Skeletal muscle cell (primary cell): ENCODE measurements at places on chromosomes 6 and 20.

GRCh38 chr6:129901910-129902309, 40.8 kb upstream of the TMEM244 start:
- no peak for DNase-seq

- no peak for DNase-seq
Measured at GRCh38 chr6:143007646-143008045, 53.0 kb upstream of the AIG1 start.

DNA sequence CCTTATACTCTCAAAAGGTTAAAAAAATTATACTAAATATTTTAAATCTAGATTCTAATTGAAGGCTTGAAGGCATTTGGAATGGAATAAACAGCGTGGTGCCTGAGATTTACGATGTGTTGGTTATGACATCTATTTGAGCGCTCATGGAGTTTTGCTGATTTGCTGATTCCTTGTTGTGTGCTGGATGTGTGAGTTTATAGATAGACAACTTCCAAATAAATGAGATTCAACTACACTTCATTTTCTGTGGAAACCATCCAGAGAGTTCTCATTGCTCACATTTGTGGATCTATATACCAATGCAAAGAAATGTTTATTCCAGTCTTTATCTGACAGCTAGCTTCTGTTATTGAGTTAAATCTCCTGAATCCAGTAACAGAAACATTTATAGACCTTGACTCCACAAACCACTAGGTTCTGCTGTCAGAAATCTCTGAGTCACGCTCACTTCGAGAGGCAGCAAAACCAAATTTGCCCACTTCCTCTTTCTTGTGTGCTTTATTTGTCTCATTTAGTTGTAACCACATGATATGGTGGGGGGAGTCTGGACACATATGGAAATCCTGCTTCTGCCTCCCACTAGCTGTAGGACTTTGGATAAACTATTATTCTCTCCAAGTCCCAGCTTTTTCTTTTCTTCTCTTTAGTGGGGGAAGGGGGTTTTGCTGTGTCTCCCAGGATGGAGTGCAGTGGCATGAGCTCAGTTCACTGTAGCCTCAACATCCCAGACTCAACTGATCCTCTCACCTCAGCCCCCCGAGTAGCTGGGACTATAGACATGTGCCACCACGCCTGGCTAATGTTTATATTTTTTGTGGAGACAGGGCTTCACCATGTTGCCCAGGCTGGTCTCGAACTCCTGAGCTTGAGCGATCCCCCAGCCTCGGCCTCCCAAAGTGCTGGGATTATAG, 54.5 kb downstream of the IPCEF1 start:
- no peak for DNase-seq

- no peak for DNase-seq
Measured at GRCh38 chr20:61879694-61880093, 186.0 kb downstream of the TAF4 start.

DNA sequence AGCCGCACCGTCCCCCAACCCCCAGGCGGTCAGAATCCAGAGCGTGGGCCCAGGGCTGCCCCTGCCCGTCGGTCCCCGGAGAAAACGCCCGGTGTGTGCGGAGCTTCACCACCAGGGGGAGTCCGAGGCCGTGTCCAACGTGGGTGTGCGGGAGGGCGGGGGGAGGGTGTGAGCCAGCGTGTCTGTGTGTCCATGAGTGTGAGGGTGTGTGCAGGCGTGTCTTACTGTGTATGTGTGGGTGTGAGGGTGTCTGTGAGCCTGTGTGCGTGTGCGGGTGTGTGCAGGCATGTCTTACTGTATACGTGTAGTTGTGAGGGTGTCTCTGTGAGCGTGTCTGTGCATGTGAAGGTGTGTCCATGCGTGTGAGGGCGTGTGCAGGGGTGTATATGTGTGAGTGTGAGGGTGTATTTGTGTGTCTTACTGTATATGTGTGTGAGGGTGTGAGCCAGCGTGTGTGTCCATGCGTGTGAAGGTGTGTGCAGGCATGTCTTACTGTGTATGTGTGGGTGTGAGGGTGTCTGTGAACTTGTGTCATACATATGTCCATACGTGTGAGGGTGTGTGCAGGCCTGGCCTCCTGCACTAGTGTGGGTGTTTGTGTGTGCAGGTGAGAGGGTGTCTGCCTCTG, 24.6 kb upstream of the GATA5 start:
- no peak for DNase-seq

DNA sequence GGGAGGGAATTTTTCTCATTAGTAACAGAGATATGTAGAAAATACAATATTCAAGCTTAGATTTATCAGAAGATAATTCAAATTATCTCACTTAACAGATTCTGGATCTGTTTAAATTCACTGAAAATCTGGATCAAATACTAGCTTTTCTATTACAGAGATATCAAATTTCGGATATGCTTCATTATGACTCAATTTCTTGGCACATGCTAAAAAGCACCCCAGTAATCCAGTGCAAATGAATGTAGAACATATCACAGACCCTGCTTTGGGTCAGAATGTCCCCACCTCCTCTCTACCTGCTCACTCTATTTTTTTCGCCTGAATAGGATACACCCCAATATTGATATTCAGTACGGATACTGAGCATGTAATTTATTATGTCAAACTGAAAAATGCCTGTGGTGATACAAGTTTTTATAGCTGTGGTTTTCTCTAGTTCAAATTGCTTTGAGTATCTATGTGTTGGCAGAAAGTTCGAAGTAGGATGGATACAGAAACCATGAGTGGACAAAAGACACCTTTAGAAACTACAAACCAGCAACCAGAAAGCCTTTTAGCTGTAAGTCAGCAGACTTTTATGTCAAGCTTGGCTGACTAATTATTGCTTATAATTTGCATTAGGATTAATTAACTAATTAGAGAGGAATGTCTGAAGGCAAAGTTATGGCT, 290.0 kb downstream of the TFAP2B start:
- DNase-seq: no peak

- no peak for DNase-seq
Measured at GRCh38 chr6:92110403-92110802, 1309.0 kb downstream of the EPHA7 start.

DNA sequence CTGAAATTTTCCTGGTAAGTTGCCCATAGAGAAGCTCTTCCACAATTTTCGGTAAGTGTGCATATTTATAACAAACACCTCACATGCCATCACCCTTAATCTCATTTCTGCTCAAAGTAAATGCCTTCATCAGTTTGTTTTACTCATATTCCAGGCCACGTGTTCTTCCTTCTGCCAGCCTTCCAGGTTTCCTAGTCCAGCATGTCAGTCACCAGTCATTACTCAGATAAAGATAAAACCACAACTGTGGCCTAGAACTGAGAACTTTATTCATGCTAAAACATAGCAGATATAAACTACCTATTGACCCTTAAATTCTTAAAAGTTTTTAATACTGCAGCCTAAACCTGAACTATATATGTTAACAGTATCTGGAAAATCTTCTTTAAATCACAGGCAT, 149.5 kb upstream of the SLC22A16 start:
- DNase-seq: no peak

GRCh38 chr6:153966001-153966400, 73.0 kb upstream of the OPRM1 start:
- DNase-seq: peak; percentile 11

- DNase-seq: no peak
Measured at GRCh38 chr6:32096394-32097258, 12.5 kb downstream of the TNXB start.

DNA sequence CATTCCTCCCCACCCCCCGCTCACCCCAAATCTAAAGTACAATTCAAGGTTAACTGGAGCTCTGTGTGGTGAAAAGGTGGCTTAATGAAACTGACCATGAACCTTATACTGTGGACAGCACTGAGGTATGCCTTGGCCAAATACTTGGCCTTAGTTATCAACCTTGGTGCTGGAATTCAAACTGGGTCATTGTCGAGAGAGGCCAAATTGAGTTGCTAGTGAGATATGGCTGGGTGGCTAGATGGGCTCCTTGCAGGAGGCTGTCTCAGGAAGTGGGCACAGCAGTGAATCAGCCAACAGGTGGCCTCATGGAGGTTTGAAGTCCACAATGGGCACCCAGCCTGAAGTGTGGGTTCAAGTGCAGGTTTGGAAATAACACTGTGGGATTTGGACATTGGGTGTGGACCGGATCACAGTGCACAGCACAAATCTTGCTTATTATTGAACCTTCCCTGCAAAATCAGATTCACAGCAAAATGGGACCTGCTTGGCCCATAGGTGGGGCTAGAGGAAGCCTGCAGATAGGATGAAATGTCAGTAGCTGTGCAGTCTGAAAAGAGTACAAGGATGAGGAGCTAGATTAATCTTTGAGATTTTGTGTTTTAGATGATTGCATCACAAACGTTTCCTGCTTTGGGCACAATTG, 5.6 kb upstream of the BTBD3 start:
- no peak for DNase-seq

DNA sequence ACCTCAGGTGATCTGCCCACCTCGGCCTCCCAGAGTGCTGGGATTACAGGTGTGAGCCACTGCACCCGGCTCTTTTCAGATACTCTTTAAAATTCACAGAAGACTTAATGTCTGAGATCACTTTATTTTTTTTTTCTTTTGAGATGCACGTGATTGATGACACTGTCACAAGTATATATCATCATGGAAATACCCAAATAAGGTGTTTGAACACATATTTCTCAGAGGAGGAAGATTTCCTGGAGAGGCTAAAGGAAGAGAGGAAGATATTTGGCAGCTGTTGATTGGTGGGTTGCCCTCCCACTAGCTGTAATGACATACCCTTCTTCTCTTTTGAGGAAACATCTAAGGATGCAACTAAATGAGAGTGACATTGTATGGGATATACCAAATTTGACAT, 225.9 kb upstream of the CITED2 start:
- no peak for DNase-seq

DNA sequence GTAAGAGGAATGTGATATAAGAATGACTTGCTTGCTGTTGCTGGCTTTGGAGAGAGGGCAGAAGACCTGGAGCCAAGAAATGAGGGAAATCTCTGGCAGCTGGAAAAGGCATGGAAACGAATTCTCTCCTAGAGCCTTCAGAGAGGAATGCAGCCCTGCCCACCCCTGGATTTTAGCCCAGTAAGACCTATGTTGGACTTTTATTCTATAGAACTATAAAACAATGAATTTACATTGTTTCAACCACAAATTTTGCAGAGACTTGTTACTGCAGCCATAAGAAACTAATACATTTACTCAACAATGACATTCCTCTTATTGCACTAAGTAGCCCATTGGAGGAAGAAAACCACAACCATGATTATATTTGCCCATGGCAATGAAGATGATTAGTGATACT, 39.5 kb upstream of the PREP start:
- no peak for DNase-seq

- DNase-seq: no peak
Measured at GRCh38 chr6:139887275-139887674, 512.8 kb upstream of the CITED2 start.

GRCh38 chr20:63292904-63293303, at the start of gene COL20A1:
Gene COL20A1, plus strand, starts transcription at chr20:63293186. Its CDS starts 1,922 bp downstream, at chr20:63295108.
- no peak for DNase-seq

DNA sequence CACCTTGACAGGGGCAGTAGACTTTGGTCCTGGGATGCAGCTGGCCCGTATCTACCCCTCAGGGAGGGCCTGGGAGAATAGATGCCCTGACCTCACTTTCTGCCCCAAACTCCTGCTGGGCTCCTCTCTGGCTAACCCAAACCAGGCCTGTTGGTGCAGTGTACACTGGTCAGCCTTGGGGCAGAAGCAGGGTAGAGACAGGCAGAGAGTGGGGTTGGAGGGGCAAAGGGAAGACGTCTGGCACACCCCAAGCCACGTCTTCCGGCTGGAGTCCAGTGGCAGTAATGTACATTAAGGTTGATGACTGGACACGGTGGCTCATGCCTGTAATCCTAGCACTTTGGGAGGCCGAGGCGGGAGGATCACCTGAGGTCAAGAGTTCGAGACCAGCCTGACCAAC, 9.3 kb downstream of the DDR1 start:
- no peak for DNase-seq

DNA sequence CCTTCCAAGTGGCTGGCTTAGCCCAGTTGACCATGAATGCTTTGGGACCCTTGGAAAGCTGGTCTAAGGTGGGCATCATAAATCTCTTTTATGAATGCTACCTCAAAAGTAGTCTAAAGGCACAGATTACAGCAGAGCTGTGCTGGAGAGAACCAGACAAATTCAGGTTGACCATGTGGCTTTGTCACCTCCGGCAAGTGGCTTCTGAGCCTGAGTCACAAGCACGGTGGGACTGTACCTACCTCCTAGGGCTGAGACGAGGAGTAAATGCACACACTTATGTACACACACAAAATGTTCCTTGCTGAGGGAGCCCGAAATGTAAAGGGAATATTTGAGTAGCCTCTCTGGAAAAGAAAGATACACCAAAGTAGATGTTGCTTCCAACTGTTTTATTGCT, 155.9 kb downstream of the NFATC2 start:
- DNase-seq: no peak

GRCh38 chr6:4892785-4893485, 110.9 kb downstream of the RPP40 start:
- no peak for DNase-seq
